ENCODE measurements at places on chromosomes 5 and 9.

DNA sequence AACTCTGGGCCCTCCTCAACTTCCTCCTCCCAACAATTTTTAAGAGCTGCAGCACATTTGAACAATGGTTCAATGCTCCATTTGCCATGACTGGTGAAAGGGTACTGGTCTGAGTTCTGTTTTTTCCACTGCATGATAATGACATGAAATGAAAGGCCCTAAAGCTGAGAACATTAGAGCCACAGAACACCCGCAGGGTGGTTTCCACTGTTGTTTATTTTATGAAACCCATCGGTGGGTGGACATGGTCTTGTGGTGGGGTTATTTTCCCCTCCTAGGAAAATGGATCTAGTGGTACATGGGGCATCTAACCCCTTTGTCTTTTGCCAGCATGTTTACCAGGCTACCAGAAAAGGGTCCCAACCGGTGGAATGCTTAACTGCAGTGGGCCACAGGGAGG lies 71.8 kb downstream of the SMARCA2 start:
- DNase-seq = no peak

- no peak for DNase-seq
These were observed 1431.4 kb upstream of the CDH18 start for GRCh38 chr5:21419383-21419782.

- peak; percentile 82 for DNase-seq
These were observed 96.4 kb downstream of the EBF1 start for GRCh38 chr5:159003045-159004030.

GRCh38 chr5:69498384-69498783 lies 5.8 kb downstream of the OCLN start:
- DNase-seq = no peak

- no peak for DNase-seq
These were observed 79.1 kb upstream of the PPP1R26 start for GRCh38 chr9:135400496-135400895.

DNA sequence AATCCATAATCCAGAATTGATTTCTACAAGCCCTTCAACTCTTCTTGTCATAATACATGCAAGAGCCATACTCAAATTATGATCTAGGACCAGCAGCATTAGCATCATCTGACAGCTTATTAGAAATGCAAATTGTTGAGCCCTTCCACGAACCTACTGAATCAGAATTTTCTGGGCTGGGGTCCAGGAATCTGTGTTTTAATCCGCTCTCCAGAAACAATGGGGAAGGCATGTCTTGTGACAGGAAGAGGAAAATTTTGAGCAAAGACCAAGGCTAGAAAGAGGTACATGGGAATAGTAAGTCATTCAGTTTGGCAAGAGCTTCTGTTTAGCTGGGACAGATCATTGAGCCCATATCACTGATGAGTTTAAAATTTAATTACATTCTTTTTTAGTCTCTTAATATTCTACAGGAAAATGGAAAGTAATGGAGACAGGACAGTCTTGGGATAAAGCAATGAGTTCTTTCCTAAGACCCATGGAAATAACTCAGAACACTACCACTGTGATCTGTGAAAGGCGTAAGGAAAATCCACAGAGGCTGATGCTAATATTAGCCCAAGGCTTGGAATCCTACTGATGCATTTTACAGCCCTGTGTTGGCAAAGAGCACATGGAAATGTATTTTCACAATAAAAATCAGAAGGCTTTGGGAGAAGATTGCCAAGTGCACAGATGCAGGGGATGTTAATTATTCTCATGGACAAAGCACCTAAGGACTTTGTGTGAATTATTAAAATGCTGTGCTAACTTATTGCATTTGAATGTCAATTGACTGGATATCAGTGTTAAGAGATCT lies 73.7 kb upstream of the STK32A start:
- DNase-seq = no peak

GRCh38 chr5:96986450-96986849 lies 50.6 kb downstream of the LNPEP start:
- DNase-seq = no peak

- peak; percentile 49 for DNase-seq
These were observed 105.8 kb upstream of the PCSK1 start for GRCh38 chr5:96538808-96539250.

- no peak for DNase-seq
These were observed 1.4 kb upstream of the LMX1B start for GRCh38 chr9:126612326-126612812.

- DNase-seq = no peak
These were observed 251.6 kb upstream of the HAPLN1 start for GRCh38 chr5:83972236-83972635.

DNA sequence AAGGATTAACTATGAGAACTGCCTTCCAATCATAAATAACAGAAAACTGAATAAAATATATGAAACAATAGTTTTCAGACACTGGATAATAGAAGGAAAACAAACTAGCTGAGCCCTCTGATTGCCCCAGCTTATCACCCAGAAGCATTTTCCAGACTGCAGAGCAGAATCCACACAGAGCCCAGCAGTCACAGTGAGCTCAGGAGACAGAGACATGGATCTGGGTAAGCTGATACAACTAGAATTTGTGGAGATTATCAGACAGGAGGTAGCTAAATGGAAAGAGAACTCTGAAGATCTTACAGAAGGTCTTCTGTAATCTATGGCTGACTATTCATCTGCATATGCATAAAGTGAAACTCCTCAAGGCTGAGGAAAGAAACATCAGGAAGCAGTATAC lies 128.8 kb downstream of the NR2F1-AS1 start:
- DNase-seq = no peak

DNA sequence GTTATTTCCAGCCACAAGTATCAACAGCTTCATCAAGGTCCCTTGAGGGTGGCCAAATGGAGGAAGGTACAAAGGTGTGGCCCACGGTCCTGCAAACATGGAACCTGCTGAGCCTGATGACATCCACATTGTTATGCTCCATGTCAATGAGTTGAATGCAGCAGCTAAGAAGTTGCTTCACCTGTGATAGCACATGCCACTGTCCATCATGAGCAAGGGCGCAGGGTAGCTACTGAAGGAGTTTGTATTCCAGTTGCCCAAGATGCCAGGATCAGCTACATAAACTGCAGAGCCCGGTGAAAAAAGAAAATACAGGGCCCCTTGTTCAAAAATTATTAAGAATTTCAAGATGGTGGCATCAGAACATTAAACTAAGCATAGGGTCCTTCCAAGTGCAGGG lies 24.2 kb downstream of the LSM11 start:
- DNase-seq = no peak

DNA sequence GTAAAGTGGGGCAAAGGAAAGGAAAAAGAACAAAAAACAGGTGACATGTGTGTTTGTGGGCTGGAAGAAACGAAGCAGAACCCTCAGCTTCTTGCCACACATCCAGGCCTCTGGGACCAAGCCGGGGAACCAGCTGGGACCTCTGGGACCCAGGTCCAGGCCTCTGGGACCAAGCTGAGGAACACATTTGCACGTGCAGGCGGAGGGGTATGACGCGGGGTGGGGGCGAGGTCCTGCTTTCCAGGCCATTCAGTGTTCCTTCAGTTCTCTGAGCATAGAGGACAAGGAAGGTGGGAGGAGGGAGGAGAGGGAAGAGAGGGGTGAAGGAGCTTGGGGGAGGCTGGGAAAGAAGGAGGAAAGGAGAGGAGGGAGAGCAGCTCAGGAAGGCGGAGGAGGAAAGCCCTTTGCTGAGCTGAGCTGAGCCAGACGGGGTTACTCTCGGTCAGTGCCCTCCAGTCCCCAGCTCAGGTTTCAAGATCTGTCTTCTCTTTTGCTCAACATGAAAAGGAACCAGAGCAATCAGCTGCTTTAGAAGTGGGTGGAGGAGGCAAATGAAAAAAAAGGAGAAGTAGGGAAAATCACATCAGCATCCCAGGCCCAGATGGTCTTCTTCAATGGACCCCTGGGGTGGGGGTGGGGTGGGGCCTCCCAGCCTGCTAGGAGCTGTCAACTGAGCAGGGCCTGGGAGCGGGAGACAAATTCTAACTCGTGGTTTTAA lies 59.1 kb downstream of the ABCA1 start:
- peak; percentile 70 for DNase-seq

DNA sequence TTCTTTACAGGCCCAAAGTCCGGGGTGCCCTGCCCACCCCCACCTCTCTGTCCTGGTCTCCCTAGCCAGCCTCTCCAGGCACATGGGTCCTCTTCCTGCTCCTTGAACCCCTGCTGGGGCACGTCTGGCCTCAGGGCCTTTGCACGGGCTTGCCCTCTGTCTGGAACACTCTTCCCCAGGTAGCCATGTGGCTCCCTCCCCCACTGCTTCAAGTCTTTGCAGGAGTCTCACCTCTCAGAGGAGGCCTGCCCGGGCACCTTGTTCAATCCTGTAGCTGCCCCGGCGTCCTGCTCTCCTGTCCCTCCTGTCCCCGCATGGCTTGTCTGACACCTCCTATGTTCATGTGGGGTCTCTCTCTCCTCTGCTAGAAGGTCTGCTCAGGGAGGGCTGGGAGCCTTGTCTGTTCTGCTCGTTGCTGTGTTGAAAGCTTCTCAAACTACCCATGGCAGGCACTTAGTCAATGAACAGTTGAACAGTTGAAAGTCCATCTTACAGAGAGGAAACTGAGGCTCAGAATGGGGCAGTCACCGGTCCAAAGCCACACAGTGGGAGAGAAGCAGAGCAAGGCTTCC lies 241.4 kb downstream of the PBX3 start:
- DNase-seq = no peak

- DNase-seq = no peak
These were observed 1644.0 kb downstream of the MAT2B start for GRCh38 chr5:165149431-165149830.

DNA sequence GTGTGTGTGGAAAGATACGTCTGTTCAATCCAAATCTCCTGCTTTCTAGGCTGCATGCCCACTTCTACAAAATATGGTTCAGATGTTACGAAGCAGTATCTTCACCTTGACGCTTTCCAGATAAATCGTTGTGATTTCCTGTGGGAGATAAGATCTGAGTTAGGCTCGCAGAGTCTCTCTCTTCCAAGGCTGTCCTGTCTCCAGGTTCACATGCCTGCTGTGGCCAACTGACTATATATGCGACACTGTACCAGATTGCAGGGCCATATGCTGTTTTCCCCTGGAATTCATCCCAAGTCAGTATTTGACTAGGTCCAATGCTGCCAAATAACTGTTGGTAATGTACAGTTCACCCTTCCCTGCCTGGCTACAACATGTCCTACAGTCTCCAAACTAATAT lies 47.9 kb downstream of the TMEM252 start:
- no peak for DNase-seq

DNA sequence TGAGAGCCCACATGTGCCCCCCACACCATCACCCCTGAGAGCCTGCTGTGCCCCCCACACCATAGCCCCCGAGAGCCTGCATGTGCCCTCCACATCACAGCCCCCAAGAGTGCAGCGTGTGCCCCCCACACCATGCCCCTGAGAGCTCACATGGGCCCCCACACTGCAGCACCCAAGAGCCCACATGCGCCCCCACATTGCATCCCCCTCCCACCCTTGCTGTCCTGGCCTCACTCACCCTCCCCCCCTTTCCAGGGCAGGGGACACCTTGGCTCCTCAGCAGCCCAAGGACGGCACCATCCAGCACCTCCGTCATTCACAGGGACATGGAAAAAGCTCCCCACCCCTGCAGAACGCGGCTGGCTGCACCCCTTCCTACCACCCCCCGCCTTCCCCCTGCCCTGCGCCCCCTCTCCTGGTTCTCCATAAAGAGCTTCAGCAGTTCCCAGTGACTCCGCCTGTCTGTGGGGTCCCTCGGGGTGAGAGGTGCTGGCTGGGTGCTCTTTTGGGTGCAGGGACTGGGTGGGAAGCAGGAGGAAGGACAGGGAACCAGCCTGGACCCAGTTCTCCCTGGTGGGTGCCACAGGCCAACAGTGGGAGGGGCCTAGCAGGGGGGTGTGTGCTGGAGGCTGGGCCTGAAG lies 5.0 kb downstream of the LCN1 start:
- no peak for DNase-seq

GRCh38 chr9:91817493-91818224 lies 132.4 kb downstream of the ROR2 start:
- peak; percentile 100 for DNase-seq

DNA sequence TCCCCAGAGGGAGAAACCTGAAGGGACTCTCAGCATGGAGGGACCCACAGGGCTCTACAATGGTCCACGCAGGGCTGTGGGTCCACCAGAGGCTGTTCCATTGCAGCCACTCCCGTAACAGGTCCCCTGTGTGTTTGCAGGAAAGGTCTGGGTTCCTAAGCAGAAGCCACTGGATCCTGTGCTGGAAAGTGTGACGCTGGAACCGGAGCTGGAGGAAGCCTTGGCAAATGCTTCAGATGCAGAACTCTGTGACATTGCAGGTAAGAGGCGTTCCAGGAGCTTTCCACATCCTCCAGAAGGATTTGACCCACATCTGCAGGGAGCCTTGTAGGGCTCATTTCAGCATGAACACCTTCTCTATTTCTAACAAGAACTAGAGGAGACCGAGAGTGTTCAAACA lies 51.7 kb downstream of the TMOD1 start:
- no peak for DNase-seq

- no peak for DNase-seq
These were observed 2002.9 kb downstream of the MAT2B start for GRCh38 chr5:165508286-165508685.

- peak; percentile 26 for DNase-seq
These were observed 2.3 kb downstream of the SLC44A1 start for GRCh38 chr9:105246656-105247173.

DNA sequence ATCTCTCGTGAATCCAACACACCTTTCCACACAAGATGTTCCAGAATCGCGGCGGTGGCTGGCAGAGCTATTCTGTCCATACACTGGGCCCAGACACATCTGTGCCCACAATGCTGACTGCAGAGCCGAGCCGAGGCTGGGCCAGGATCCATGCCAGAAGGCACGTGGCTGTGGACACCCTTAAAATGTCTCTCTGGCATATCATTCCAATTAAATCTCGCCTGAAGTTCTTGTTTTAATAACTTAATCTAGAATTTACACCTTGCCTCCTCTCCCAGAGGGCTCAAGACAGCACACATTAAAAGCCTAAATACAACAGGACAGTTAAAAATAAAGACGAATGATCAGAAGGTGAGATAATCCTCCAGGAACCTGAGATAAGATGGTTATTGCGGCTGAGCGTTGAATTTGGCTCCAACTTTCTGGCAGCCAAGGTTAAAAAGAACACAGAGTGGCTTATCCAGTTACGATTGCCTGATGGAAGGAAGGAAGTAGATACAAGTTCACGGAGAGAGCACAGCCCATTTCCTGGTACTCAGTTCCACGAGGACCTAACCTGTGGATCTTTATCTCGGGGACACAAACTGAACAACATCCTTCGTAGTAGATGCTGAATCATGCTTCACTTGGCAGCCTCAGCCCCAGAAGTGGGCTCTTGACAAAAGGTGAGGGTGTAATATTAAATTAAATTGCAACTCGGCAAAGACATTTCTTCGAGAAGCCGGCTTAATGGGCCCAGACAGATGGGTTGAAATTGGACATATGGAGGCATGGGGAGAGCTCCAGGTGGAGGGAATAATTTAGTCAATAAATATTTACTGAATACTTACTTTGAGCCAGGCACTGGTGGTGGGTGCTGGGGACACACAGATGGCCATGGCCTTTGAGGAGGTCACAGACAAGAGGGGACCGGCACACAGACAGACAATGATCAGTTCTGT lies 86.0 kb upstream of the TBC1D2 start:
- no peak for DNase-seq
